ENCODE measurements at places on chromosomes 2 and 18.

GRCh38 chr2:184859187-184859586 is 260.9 kb downstream of the ZNF804A start:
- no peak for DNase-seq

DNA sequence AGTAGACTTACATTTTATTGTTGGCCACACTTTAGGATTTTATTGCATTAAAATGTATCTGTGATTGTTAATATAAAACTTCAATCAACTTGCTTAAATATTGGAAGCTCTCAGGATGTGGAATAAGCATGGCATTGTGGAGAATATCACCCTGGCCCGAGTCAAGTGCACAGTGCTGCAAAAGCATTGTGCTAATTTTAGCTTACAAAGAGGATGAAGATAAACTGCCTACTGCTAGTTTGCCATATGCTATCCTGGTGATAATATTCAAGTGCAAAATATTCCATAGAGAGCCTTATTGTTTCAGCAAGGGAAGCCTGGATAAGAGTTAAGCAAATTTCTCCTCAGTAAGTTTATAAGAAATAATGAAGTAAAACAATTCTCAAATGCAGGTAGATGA is 54.5 kb downstream of the MEIS1 start:
- no peak for DNase-seq

DNA sequence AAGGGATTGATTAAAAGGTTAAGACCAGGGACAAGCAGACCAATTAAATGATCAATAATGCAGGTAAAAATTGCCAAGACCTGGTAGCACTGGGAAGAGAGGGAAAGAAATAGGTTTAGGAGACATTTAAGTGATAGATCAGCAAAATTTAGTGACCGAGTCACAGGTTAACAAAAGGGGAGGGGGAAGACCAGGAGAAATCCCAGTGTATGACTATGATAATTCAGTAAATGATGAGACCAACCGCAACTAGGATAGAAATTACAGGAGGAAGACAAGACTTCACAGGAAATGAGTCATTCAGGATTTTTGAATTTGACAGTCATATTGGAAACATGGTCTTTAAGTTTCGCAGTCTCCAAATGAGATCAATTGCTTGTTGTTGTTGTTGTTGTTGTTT is 62.9 kb downstream of the COBLL1 start:
- DNase-seq = no peak

DNA sequence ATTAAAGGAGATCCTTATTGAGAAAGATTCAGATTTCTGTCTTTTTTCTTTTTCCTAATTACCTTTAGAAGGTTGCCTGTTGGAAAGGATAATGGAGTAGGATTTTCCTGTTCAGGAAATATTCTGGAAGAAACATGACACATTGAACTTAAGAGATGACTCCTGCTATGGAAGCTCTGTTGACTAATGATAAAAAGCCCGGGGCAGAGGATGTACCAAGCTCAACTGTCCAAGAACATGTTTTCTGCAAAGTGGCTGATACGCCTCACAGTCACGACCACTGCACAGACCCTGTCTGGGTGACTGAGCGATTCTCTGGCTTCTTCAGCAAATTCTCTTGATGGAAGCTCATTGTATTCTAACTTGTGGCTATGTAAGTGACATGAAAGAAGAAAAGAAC is 86.2 kb upstream of the THOC1 start:
- DNase-seq = no peak

GRCh38 chr2:85675427-85675826 is 7.4 kb upstream of the SFTPB start:
- DNase-seq = no peak

GRCh38 chr18:28062443-28062842 is 114.5 kb downstream of the CDH2 start:
- DNase-seq = no peak

DNA sequence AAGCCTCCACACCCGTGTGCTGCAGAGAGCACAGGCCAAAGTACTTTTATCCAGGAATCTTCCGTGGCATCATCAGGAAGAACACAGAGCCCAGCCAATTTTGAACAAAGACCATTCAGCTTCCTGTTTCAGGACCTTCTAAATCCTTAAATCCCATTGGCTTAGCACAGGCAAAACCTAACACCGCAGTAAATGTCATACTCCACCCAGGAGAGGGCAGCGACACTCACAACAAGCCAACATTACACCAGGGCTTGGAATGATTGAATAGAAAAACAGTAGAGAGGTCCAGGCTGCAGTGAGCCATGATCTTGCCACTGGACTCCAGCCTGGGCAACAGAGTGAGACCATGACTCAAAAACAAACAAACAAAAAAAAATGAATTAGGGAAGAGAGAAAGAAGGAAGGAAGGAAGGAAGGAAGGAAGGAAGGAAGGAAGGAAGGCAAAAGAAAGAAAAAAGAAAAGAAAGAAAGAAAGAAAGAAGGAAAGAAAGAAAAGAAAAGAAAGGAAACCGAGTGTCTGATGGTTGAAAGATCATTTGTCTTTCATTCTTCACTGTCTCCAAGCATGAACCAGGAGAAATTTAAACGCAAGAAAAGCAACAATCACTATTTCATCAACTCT is 144.6 kb upstream of the SATB2 start:
- DNase-seq = no peak

- no peak for DNase-seq
These were observed 134.9 kb upstream of the OTOS start for GRCh38 chr2:240275386-240275785.

DNA sequence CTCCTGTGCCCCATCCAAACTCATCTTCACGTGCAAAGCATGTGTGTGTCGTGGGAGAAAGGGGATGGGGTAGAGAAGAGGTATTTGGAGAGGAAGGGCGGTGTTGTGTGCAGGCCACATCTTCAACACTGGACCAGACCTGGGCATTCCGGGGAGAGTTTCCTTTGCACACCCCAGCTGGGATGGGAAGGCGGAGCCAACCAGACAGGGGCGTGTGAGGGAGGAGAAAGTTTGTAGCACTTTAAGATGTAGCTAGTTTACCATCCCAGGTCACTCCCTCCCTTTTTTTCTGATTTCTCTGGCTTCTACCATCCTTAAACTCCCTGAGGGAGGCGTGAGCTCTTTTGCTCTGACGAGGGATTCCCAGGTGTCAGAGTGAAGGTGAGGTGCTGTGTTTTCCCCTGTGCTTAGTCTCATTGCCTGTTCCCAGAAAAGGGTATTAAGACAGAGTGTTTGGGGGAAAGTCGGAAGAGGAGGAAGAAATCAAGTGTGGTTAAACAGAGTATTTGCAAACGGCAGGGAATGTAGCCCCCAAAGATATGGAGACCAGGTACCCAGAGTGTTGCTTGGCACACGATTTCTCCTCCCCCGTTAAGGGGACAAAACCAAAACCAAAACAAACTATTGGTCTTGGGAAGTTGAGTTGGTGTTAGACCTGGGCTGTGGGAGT is 1.6 kb downstream of the SETBP1 start:
- no peak for DNase-seq

DNA sequence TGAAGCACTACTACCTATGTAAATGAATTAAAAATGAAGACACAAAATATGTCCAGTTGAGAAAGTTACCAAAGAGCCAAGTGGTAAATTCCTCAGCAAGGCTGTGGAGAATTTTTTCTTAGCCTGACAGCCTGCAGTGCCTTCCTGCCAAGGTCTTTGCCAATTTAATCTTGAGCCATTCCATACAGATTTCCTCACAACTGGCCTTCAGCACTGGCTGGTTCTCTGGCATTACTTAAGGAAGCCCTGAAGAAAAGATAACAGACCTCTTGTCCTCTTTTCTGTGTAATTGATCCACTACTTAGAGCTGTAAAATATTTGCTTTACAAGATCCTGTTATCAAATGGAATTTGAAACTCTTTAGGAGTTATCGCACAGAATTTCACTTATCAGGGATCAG is 334.2 kb upstream of the LRRTM1 start:
- no peak for DNase-seq

DNA sequence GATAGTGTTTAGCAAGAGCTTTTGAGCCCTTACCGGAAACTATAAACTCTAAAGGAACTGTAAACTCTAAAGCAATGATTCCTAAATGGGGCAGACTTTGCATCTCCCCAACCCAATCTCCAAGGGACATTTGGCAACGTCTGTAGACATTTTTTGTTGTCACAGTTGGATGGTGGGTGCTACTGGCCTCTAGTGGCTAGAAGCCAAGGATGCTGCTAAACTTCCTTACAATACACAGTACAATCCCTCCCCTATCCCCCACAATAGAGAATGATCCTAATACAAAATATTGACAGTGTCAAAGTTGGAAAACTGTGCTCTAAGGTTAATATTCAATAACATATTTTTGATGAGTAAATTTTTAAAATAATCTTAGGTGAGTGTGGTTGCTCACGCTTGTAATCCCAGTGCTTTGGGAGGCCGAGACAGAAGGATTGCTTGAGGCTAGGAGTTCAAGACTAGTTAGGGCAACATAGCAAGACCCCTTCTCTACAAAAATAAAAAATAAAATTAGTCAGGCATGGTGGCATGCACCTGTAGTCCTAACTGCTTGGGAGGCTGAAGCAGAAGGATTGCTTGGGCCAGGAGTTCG is 66.7 kb downstream of the PTPN4 start:
- DNase-seq = no peak

DNA sequence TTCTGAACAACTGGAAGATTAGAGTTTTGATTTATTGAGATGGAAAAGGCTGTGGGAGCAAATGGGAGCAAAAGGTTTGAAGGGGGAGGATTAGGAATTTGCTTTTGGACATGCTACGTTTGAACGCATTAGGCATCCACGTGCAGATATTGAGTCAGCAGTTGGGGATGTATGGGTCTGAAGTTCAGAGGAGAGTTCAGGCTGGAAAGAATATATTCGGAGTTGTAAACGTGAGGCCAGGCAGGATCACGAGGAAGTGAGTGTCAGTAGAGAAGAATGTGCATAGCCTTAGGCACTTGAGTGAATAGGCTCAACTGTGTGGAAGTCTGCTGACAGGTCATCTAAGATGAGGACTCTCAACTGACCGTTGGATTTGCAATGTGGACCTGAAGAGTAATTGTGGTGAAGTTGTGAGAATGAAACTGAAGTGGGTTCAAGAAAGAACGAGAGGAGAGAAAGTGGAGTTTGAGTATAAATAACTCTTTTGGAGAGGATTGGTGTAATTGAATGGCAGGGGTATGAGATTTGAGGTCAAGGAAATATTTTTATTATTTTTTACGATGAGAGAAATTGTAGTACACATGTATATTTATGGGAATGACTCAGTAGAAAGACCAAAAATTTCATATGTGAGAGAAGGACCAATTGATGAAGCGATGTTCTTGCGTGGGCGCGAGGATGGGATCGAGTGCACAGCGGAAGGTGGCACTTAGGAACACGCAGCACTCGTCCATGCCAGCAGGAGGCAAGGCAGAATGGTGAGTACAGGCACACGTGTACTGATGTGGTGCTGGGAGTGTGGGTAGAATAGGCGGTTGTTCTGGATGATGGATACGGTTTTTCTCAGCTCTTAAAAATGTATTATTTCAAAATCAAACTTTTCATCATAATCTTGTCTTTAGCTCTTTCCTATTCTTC is 40.5 kb upstream of the POLE4 start:
- no peak for DNase-seq

- no peak for DNase-seq
These were observed 39.4 kb downstream of the TRAPPC12 start for GRCh38 chr2:3418766-3419404.

DNA sequence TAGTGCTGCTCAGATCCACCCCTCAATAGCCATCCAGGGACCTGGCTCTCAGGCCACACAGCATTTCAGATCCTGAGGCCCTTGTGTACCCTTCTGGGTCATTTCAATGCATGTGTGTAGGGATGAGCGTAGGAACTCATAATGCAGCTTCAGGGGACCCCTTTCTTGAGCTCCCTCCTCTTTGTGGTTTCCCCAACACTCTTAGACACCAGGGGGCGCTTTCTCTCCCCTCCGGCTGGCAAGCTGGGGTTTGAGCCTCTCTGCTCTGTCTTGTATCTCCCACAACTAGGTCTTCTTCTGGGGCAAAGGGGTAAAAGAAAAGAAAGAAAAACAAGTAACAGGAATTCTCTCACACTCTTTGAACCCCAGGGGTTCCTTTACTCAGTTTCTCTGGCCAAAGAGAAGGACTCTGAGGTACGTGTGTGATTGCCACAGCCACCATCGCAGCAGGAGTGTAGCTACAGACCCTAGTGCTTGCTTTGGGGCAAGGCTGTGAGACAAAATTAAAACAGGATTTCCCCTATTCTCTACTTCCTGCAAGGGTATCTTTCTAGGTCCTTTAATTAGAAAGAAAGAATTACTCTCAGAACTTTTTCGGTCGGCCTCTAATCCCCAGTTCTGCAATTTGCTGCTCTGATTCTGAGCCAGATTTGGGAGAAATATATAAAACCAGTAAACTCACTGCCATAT is 38.0 kb downstream of the CABYR start:
- peak; percentile 50 for DNase-seq

GRCh38 chr2:150494234-150494945 is 6.9 kb upstream of the RND3 start:
- DNase-seq = no peak

DNA sequence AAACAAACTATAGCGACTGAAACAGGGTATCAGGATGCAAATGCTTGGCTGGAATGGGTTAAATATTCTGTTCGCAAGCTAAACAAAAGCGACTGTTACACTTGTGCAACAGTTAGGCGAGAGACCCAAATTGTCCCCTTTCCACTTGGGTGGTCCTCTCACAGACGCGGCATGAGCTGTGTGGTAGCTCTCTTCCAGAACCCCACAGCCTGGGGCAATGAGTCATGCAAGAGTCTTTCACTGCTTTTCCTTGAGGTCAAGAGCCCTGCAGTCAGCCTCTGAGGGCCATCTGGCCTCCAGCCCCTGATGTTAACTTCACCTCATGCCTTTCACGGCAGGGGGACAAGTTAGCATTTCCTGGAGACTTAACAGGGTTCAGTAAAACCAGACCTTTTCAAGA is 25.7 kb downstream of the SULT1C4 start:
- DNase-seq = no peak

DNA sequence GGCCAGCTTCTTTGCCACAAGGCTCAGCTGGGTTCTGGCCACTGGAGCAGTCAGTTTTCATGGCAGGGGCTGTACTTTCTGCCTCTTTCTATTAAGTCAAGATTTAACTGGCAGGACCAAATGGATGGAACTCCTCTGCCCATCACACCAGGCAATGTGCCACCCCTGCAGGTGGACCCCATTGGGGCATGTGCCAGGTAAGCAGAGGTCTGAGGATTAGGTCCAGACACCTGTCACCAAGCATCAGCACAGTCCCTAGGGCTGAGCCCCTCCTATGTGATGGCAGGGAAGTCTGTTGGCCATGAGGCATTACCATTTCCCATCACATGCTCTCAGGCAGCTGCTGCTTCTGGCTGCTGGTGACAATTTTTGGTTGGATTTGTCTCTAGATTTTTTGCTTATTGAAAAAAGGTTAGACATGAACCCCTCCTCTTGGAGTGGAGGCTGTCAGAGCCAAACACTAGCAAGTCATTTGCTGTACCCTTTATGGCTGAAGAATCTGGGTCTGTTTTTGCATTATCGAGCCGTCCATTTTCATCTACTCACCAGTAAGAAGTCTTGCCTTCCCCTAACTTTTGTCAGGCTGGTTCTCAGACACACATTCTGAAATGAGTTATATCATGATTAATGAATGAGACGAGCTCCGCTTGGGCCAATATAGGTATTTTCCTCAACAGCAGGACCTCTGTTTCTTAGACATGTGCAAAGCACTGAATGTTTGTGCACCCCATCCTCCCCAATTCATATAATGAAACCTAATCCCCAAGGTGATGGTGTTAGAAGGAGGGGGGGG is 328.0 kb downstream of the TSN start:
- DNase-seq = no peak

- DNase-seq = no peak
These were observed 45.5 kb upstream of the NAB1 start for GRCh38 chr2:190603374-190603773.

GRCh38 chr2:186558512-186559276 is 31.2 kb upstream of the ITGAV start:
- no peak for DNase-seq
